ENCODE measurements at places on chromosomes 1 and 21.
A peak's percentile ranks its signal among the peaks of the same experiment; 100 is the strongest.

- no peak for DNase-seq
These were observed 31.2 kb upstream of the RGL1 start for GRCh38 chr1:183773482-183774274.

DNA sequence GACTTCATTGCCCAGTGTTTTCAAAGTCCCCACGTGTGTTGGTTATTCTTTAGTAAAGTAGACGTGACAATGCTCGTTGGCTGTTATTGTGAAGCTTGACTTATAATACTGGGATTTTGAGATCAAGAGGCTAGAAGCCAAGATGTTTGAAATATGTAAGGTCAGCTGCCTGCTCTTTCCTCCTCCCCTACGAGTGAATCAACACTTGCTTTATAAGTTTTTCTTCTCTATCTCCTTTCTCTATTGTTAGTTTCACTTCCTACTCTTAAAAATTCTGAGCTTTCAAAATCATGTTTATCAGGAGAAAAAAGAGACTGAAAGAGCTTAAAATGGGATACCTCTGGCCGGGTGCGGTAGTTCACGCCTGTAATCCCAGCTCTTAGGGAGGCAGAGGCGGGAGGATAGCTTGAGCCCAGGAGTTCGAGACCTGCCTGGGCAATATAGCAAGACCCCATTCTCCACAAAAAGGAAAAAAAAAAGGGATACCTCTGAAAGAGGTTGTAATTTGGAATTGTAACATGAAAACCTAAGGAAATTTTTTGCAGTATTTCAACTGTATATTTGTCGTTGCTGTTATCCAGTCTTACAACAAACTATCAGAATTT lies 72.0 kb downstream of the EPB41 start:
- no peak for DNase-seq

DNA sequence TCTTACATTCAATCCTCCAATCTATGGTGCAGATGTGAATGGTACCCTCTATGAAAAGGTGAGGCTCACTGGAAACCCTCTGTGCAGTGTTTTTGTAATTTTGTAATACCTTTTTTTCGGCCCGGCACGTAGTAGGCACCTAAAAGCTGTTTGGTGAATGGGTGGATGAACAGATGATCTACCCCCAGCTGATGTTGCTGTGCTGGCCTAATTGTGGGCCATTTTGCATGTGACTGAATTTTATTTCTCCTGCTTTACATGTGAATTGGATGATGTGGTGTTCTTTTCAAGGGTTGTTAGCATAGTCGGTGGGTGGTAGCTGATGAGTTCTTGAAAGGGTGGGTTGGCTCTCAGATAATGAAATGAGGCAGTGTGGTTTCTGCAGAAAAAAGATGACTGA lies 10.4 kb downstream of the KDM4A start:
- no peak for DNase-seq

DNA sequence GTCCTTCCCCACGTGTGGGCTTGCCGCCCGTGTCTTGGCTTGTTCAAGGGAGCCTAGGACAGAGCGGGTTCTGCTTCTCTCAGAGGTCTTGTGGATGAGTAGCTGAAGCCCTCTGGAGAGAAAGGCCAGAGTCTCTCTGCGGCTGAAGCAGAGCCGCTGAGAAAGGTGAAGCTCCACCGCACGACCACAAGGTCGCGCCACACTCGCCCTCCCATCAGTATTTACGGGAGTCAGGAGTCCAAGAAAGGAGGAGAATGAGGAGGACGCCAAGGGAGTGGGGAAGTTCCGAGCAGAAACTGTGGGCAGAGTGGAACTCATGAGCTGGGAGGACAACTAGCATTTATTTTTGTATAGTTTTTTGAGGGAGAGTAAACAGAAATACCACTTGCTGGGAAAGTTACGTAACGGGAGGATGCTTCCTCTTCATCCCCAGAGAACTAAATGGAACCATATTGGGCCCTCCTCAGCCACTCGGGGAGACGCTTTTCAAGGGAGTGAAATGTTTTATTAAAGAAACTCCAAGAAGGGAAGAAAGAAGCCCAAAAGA lies 51.6 kb upstream of the HAO2 start:
- DNase-seq = no peak

DNA sequence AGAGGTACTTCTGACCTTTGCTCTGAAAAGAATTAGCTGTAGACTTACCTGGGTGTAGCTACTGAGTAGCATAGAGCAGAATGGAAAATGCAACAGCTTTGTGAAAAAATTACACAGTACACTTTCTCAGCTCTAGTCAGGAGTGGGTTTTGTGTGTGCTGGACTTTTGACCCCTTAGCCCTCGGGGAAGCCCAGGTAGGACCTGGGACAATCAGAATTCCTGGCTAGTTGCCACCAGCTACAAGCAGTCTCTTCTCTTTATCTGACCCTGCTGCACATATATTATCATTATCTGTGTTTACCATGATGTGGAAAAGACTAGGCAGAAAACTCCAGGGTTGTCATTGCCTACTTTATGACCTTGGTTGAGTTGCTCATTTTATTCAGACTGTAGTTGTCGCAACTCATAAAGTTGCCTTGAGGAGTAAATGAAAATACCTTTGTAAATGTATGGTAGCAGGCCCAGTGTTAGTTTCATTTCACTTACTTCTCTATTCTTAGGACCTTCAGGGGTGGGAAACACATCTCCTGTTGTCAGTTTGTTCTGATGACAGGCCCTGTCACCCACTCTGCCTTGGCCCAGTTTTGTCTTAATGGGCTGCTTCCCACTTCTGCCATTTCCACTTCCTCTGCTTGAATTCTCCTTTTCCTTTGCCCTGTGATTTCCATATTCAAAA lies 5.4 kb downstream of the NEK7 start:
- no peak for DNase-seq

DNA sequence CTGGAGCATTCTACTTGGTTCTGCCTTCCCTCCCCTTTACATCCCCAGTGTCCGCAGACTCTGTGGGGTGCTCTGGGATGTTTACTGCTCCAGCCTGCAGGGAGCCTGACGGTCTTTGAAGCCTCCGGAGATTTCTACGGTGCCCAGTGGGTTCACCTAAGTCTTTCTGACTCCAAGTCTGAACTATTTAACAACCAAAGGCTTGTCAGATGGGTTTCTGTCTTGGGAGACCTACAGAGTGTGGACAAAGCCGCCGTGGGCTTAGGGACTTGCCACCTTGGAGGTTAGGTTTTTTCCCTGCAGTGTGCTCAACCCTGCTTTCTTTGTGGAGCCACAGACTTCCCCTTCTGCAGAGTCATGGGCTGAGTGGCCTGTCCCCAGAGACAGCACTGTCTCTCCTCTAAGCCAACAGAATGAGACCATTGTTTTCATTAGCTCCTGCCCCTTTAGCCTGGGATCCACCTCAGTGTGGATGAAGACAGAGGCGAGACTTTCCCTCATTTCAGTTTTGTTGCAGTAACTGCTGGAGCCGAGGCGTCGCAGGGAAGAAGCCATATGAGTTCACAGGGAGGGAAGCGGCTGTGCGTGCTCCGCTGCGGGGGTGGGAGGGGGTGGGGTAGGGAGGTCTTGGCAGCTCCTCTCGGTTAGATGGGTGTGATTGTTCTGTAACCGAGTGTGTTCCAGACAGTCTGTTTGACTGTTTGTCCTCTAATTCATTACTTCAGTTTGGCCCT lies 120.7 kb downstream of the CNIH3 start:
- peak; percentile 28 for DNase-seq

GRCh38 chr1:184393962-184394361 lies 7.1 kb downstream of the C1orf21 start:
- no peak for DNase-seq

- no peak for DNase-seq
These were observed 286.0 kb downstream of the PLA2G4A start for GRCh38 chr1:187114792-187115191.

DNA sequence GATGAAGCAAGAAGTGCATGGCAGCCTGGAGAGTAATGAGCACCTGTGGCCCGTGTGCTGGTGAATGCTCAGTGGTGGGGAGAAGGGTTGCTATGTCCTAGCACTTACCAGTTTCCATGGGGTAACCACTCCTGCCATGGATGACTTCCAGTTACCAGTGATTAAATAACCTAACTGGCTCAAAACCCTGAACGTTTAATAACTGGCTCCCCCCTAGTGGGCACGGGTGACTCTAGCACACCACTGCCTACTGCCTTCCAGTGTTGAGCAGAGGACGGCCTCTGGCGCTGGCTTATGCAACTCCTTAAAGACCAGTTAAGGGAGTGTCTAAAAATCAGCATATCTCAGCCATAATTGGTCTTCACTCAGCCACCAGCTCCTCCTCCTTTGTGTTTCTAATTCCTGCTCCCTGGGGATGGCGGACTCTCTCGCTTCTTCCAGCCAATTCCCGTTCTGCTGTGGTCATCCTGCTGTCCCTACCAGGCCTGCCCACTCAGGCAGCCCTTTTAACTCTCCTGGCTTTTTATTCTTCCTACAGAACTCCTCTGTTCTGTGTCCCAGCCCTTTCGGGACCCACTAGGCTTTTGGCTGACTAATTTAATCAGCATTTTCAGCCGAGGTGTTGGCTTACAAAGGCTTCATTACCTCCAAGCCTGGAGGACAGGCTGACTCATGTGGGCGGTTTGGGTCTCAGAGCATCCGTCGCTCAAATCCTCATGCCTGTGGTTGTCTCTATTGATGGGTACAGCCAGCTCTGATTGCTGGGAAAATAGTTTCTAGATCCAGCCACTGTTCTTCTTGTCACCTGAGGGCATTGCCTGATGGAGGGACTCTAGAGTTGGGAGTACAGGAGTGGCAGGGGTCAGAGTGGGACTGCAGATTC lies 332.4 kb downstream of the CAMTA1 start:
- DNase-seq = no peak

GRCh38 chr1:206002871-206003801 lies at the start of gene RAB7B:
RAB7B (minus strand) TSS chr1:206003395; CDS start chr1:205994135, 9,260 bp downstream.
- DNase-seq = peak; percentile 48

- DNase-seq = no peak
These were observed 6.7 kb upstream of the SEC16B start for GRCh38 chr1:177976596-177976995.

DNA sequence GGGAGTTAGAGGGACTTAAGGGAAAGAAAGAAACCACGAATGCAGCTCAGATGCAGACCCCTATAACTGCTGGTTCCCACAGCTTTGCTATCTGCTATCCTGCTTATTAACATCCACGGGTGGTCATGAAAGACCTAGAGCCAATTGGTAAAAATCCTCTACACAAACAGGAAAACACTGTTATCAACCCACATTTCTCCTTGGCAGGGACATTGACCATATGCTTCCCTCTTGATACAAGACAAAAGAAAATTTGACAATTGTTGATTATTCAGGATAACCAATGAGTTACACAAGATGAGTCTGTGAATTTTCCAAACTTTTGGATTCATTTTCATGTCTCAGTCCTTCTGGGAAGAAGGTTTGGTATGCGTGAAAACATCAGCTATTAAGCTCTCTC lies 90.4 kb downstream of the TIAM1 start:
- DNase-seq = no peak

DNA sequence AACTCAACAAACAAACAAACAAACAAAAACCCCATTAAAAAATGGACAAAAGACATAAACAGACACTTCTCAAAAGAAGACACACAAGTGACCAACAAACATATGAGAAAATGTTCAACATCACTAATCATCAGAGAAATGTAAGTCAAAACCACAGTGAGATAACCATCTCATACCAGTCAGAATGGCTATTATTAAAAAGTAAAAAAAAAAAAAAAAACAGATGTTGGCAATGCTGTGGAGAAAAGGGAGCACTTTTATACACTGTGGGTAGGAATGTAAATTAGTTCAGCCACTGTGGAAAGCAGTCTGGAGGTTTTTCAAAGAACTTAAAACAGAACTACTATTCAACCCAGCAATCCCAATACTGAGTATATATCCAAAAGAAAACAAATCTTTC lies 94.7 kb downstream of the PLPP3 start:
- no peak for DNase-seq

DNA sequence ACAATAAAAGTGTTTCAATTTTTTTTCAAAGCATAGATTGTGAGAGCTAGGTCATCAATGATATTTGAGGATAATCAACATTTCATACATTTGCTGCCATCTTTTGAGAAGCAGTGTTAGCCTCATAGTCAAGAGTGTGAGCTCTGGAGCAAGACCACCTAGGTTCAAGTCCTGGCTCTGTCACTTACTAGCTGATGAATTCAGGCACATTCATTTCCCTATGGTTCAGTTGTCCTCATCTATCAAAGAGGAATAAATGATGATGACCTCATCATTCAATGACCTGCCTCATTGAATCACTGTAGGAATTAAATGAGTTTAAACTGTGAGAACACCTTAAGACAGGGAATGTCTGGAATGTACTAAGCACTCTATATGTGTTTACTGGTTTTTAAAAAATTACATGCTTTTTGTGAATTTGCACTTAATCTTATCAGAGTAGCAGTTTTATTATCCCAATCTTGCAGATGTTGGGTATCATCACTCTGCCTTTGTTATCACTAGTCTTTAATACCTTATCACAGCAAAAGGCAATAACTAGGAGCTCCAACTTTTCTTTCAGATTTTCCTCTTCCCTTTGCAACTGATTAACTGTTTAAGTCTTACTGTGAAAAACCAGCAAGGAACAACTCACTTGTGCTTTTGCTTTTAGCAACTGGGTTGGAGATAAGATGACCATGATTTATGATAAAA lies 47.4 kb downstream of the SLC30A10 start:
- no peak for DNase-seq

DNA sequence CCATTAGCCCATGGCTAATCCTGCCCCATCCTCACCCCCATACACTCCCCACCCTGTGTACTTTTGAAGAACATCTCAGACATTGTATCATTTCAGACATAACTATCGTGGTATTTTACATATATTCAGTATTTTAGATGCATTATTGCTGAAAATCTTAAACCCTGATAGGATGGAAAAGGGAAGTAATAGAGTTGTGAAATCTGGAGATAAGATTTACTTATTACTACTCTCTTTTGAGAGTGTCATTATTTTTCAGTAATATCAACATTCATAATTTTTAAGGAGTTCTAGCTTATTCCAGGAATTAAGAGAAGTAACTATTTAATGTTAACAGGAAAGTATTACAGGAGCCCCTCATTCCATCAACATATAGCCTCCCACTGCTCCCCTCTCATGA lies 34.4 kb downstream of the ADCY10 start:
- no peak for DNase-seq

GRCh38 chr1:214401666-214402065 lies 120.7 kb downstream of the SMYD2 start:
- no peak for DNase-seq

GRCh38 chr1:162716552-162716951 lies 74.0 kb upstream of the HSD17B7 start:
- no peak for DNase-seq

DNA sequence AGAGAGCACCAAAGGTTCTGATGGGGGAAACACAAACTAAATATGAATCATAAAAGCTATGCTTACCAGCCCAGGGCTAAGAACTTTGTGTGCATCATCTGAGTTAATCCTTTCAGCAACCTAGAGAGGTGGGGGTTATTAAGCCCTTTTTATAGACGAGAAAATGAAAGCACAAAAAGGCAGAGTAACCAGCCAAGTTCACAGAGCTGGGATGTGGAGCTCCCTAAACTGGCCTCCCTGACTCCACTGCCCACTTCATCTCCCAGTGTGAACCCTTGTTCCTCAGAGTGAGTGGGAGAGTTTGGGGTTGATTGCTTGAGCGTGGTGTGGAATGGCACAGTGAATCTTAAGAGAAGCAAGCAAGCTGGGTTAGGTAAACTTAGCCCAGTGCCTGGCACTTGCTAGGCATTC lies 10.8 kb upstream of the BCAR3 start:
- DNase-seq = no peak

- DNase-seq = no peak
These were observed 1.4 kb downstream of the CHI3L1 start for GRCh38 chr1:203185061-203185461.

All from head of caudate nucleus (tissue), 42 donors.